ENCODE measurements at places on chromosomes 7 and 10.

DNA sequence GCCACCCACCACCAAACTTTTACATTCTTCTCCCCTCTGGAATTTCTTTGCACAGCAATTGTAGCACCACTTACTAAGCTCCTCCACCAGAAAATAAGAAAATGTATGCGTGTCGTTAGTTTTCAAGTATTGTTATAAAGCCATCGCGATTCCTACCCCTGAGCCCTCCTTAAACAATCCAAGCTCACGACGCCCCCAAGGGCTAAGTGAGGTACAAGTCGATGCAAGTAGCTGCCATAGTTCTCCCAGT, 1.3 kb downstream of the FRAT2 start:
- no peak for DNase-seq

DNA sequence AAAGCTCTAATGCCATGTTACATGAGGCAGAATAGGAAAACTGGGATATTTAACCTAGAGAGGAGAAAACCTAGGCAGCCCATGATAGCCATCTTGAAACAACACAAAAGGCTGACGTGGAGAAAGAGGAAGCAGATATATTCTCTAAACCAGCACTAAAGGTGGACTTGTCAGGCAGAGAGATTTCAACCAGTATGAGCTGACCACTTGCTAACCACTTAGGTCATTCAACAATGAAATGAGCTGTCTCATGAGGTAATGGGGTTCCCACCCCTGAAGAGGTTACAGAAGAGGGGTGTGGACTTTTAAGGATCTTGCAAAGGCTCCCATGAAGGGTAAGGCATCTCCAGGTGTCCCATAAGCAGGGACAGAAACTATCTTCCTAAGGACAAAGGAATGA, 26.8 kb upstream of the EGR2 start:
- DNase-seq: no peak

DNA sequence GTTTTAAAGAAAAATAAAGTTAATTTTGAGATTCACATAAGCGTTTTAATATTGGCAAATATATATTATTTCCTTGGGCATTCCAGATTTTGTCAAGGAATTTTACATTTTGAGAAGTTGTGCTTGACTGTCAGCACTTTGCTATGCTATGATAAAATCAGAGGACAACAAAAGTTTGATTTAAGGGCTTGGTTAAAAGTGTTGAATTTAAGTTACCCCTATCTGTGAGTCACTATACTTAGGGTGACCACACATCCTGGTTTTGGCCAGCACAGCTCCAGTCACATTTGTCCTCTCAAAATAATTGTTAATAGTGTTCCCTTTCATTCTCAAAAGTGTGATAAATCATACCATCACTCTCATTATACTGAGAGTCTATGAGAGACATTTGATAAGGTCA, 34.2 kb upstream of the ANK3 start:
- DNase-seq: no peak

DNA sequence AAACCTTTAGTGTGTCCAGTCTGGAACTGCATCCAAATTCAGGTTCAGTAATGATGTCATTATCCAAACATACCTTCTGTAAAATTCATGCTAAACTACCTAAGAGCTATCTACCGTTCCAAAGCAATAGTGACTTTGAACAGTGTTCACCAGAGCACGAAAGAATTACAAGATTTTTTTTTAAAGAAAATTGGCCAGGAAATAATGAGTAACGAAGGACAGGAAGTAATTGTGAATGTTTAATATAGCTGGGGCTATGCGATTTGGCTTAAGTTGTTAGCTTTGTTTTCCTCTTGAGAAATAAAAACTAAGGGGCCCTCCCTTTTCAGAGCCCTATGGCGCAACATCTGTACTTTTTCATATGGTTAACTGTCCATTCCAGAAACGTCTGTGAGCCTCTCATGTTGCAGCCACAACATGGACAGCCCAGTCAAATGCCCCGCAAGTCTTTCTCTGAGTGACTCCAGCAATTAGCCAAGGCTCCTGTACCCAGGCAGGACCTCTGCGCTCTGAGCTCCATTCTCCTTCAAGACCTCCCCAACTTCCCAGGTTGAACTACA, 694 bp upstream of the FAS start:
- no peak for DNase-seq

- DNase-seq: no peak
Observed at GRCh38 chr7:105773030-105773460, 103.4 kb downstream of the ATXN7L1 start.

DNA sequence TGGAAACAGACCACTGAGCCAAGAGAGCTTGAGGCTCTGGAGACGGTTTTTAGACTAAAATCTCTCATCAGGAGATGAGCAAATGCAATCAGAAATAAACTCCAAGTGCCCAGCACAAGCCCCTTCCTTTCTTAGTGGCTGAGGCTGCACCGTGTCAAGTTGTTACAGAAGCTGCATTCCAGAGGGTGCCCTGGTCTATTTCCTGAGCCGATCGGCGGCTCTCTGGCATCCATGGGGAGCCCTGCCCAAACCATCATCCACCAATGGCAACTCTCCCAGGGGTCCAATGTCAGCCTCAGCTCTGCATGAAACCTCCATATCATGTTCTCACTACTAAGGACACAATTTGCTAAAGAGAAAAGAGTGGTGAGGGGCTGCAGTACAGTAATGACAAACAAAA, 89.6 kb downstream of the SVIL start:
- no peak for DNase-seq

- no peak for DNase-seq
Observed at GRCh38 chr7:19991936-19992335, 218.5 kb upstream of the TMEM196 start.

DNA sequence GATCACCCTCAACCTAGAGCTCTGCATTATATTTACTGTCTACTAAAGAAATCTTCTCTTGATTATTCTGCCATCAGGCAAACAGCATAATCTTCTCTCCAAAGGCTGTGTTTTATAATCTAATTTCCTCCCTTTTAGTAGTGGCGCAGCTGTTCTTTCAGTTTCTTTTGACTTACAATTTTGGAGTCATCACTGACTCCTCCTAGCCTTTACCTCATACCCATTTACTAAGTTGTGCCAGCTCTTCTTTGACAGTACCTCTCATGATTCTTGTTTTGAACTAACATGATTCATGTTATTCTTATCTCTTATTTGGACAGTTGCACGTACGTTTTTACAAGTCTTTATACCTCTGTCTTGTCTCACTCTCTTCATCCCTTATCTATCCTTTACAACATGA, 113.0 kb downstream of the FOXP2 start:
- no peak for DNase-seq

GRCh38 chr7:158507917-158508316, 79.7 kb downstream of the PTPRN2 start:
- no peak for DNase-seq

GRCh38 chr10:13678101-13678843, 91.5 kb downstream of the PRPF18 start:
- no peak for DNase-seq

GRCh38 chr10:123491364-123491763, 174.8 kb upstream of the GPR26 start:
- no peak for DNase-seq

Measured in NCI-H187 treated with DMSO at 0.1 percent for 48 hours (cell line).